NCI-H748 treated with DMSO at 0.1 percent for 48 hours (cell line): ENCODE measurements at places on chromosomes 3 and 15.

DNA sequence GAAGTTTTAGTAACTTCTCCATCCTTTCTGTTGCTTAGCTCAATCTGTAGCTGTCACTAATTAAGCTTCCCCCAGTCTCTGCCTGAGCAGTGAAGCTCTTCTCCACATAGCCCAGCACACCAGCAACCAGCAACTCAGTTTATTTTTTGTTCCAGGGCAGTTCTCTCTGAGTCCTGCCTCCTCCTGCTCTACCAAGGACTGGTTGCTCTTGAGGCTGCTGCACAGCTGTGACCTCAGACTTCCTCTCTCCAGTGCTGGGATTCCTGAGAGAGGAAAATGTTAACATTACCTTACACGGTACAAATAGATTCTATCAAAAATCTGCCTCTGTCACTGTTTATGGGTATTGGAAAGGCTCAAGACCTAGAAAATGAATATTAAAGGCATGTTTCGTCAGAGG is 294.7 kb downstream of the OXSM start:
- no peak for DNase-seq

DNA sequence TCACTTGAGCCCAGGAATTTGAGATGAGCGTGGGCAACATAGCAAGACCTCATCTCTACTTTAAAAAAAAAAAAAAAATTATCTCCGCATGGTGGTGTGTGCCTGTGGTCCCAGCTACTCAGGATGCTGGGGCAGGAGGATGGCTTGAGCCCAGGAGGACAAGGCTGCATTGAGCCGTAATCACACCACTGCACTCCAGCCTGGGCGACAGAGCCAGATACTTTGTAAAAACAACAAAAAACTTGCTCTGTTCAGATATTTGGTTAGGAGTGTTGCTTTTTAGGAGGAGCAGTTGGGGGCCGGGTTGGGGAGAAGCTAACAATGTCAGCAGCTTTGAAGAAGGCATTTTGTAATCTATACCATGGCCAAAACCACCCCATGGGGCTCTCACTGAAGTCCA is 4.1 kb downstream of the GCNT3 start:
- no peak for DNase-seq

GRCh38 chr3:162984746-162985145 is 1488.1 kb downstream of the OTOL1 start:
- no peak for DNase-seq

- no peak for DNase-seq
These were observed 13.5 kb downstream of the PTPRG start for GRCh38 chr3:61574854-61575253.

- DNase-seq = no peak
These were observed 56.9 kb downstream of the ABTB1 start for GRCh38 chr3:127729556-127730056.

GRCh38 chr3:127566833-127567232 is 23.7 kb downstream of the TPRA1 start:
- DNase-seq = no peak
